ENCODE measurements at places on chromosomes 3 and 15. TPM values are rescaled to one million over a fixed set of nuclear protein-coding genes. Genes with fewer than 3 reads are reported as not detected.
A peak's percentile ranks its signal among the peaks of the same experiment; 100 is the strongest.

DNA sequence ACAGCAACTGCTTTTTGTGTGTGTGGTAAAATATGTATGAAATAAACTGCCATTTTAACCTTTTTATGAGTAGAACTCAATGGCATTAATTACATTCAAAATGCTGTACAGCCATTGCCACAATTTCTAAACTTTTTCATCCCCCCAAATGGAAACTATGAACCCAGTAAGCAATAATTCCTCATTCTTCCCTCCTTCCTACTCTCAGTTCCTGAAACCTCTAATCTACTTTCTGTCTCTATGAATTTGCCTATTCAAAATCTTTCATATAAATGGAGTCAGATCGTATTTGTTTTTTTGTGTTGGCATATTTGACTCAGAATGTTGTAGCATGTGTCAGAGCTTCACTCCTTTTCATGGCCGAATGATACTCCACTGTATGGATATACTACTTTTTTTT is 5.3 kb upstream of the BLM start:
- no peak for DNase-seq

DNA sequence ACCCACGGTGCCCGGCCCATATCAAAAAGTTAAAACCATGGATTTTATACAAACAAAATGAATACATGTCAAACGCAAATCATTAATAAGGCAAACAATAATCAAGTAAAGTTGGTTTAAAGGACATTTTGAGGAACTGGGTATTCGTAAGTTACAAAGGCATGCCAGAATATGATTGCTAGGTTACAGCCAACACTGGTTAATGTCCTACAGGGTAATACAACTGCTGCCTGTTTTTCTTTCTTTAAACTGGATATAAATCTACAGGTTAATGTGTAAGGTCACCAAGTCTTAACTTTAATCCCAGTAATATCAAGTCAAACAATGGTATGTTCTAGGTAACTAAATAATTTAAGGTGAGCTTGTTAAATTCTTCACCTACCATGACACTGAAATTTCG is 166.1 kb downstream of the PTPRG start:
- no peak for DNase-seq

DNA sequence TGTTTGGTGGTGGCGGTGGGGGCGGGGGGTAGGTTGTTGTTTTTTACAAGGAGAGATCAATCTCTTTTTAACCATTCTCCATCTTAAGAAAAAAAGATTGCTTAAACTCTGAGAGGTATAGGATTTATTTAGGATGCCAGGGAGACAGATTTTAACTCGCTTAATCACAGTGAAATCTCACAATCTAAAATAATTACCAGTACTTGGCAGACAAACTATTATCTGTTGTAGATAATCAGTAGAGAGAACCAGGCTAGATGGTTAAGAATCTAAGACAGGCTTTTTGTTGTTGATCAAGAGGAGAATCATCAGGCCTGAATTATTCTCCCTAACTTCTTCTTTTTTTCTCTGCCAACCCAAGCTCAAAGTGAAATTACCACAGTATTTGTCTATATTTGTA is 470.2 kb upstream of the ADAMTS9 start:
- DNase-seq, result no peak

DNA sequence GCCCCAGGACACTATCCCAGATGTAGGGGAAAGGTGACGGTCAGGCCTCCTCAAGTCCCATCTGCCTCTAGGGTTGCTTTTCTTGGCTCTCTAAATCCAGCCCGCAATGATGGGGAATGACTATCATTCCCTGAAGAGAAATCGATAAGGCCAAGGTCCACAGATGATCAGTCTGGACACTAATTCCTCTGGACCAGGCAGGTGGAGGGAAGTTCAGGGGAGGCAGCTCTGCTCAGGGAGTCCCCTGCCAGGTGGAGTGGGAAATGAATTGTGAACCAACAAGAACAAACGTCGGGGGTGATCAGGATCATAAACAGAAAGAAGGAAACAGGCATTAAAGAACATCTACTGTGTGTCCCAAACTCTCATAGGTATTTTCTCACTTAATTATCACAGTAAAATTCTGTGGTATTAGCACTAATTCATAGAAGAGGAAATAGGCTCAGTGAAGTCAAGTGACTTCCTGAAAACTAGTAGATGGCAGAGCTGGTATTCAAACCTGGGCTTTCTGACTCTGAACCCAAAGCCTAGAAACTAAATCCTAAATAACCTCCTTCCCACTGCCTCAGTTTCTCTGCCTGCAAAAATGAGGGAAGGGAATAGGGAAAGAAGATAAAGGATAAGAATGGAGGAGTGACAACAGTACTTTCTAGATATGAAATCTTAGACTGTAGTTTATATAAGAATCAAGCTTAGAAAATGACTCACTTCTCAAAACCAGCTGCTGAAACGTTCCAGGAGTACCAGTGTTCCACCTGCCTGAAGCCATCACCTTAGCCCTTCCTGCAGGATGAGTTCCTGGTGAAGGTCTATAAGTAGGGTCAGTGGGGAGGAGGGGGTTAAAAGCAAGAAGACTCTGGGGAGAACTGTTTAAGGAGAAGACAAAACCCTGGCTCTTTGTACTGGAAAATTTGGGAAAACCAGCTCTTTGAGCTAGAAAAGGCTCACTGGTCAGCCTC is 7.5 kb downstream of the BMF start:
- no peak for DNase-seq

GRCh38 chr15:76204916-76205460 is 106.3 kb downstream of the ETFA start:
- no peak for DNase-seq

DNA sequence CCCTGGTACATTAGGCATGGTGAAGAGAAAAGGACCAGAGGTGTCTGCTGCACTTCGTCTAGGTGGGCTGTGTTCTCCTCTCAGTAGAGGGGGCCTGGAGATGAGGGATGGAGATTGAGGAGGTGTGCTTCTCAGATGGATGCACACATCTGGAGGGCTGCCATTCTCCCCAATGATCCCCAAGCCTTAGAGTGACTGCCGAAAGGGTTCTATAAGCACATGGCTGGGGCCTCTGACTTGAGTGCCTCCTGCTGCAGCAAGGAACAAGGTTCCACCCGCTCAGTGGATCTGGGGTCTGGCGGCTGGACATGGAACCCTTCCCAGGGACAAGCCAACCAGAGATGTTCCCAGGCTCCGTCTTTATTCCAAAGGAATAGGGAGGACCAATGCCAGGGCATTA is 66.8 kb downstream of the CPN2 start:
- no peak for DNase-seq

DNA sequence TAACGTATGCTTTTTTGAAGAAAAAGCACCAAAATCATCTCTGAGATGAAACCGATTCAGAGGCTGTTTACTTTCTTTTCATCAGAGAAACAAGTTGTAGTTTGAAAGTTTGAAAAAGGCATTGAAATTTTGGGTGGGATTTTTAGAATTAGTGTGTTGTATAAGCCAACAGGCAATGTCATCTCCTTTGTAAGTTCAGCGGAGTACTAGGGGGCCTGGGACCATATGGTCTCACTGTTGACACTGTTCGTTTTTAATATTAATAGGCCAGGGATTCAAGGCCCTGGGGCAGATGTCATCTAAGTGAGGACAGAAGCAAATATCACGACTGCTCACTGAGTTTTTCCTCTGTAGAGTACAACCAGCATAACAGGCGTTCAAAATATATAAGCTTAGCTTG is 256.2 kb upstream of the RARB start:
- DNase-seq, result no peak

DNA sequence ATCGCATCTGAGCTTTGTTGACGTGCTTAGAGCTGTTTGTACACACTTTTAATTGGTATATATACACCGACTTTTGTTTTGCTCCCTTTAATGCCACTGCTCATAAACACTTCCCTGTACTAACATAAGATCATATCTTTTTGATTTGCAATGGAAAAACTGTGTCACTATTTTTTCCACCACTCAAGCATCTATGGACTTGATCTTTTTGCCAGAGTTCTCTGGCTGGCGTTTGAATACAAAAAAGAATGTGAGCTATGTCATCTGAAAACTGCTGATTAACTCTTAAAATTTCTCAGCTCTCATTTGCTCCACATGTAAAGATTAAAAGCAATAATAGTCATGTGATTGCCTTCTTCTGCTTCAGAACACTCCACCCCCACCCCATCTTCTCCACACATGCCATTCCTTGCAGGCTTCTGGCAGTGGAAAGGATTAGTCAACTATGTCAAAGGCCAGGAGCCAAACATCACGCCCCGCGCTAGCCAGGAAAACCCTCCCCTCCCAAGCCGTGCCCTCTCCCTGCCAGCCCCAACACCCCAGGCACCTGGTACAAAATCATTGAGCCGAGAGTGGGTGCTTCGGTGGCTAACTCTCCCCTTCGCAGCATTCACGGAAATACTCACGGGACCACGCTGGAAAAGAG is 123.4 kb upstream of the MEF2A start:
- DNase-seq, result peak; percentile 66

- DNase-seq, result no peak
Measured at GRCh38 chr15:68658151-68658550, 79.4 kb downstream of the CORO2B start.

DNA sequence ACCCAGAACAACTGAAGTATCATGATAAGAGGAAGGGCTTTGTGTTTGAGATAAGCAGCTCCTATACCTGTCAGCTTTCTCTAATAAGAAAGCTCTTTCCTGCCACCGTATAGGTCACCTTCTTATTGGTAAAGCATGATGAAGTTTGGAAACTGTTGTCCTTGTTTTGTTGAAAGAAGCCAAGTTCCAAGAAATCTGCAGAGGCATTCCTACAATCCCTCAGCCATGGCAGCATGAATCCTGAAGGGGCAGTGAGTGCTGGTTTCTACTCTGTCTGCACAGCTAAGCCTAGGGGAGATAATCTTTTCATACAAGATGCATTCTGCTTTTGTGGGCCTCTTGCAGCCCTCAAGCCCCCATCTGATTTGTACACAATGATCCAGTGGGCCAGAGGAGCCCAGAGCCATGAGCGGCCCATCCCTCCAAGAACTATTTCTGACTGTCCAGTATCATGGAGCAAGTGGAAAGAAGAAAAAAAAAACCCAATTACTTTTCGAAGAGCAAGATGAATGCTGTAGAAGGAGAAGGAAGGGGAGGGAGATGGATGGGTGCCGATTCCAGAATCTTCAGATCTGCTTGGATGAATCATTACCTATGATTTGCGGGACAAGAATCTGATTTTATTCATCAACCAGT is 1.9 kb upstream of the THBS1 start:
- no peak for DNase-seq

DNA sequence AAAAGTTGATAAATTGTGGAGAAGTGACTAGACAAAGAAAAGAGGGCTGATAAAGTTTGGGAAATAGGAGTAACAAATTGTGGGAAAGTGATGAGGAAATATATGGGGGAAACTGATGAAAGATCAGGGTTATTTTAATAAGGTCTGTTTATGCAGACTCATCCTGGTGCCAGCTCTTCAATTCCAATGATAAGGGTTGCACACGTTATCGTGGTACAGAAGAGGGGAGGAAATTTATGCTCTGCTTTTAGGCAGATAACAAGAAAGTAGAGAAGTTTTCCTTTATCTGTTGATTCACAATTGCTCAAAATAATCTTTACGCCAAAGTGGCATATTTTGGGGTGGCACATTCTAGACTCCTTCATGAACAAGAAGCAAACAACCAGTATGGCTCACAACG is 32.1 kb upstream of the LIPC start:
- no peak for DNase-seq

DNA sequence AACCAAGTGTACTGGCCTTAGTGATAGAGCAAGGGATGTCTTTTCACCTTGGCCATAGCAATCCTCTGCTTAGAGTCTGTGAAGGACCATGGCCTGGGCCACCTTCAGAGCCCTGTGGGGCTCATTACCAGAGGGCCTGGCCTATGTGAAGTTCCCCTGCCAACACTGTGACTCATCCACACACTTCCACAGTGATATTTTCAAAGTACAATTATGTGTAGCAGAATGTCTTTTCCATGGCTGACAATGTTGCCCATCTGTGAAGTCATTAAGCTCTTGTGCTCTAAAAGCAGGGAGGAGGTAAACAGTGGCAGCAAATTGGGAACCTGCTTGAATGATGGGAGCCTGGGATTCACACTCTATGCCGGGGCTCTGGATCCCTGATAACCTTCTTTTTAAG is 12.2 kb upstream of the CACNA1D start:
- DNase-seq, result no peak

DNA sequence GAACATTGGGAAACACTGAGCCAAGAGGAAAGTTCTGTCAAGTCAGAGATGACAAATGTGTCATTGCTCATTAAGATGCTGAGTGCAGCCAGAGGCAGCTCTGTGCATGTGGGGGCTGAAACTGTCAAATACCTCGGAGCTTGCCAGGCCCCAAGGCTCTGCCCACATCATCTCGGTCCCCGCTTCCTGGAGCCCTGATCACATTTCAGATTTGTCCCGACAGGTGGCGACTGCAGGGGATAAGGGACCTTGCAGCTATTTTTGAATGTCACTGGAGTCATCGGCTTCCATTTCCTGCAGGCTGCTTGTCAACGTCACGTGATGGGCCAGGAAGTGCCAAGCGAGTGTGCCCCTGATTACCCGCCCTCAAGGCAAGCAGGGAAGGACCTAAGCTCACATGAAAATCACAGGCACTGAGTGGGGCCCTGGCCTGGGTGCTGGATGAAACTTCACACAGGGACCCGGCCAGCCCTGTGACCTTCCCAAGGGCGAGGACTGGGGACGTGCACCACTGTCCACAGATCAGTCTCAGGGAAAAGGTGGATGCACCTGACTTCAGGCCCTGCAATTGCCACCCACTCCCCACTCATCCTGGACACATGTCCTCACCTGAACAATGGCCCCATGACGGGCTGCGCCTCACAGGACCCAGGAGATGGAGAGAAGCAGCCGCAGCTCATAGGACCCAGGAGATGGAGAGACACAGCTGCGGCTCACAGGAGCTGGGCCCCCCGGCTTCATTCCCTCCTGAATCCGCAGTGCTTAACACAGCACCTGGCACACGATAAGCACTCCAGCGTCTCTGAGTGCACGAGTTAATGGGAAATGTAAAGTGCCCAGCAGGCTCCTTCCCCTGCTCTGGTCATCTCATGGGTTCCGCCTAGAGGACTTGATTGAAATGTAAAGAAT is 73.4 kb downstream of the NUP210 start:
- DNase-seq, result peak; percentile 77

DNA sequence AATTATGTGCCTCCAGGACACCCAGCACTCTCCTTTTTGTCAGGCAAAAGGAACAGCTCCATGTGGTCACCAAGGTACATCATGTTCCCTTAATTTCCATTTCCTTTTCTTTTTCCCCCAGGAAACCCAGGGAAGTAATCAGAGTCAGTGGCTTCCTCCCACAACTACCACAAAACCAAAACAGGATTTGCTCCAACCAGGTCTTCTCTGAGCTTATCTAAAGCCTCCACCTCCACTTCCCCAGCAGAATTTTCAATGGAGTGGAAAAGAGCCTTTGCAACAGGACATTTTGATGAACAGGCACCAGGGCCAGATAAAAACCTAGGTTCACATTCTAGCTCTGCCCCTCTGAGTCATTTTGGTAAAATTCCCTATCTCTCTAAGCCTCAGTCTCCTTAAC is 154.3 kb downstream of the NR2F2 start:
- no peak for DNase-seq

- no peak for DNase-seq
Measured at GRCh38 chr3:193270451-193270850, 29.4 kb downstream of the PLAAT1 start.

Gene ZPLD1
- 0.06 TPM for total RNA-seq

Gene RETNLB
- not detected for total RNA-seq

Gene FEZF2
- not detected for total RNA-seq

Gene IL16
- total RNA-seq, result 0.06 TPM

Gene GPR27
- total RNA-seq, result not detected

Gene EIF4G1
- 235 TPM for total RNA-seq

Gene IL20RB
- total RNA-seq, result 61.5 TPM

Gene CCRL2
- total RNA-seq, result 6.6 TPM

All from H4 (cell line).